ENCODE measurements at places on chromosomes 1 and 21.

- DNase-seq: no peak
Measured at GRCh38 chr1:181513786-181514297, 30.5 kb downstream of the CACNA1E start.

- no peak for DNase-seq
Measured at GRCh38 chr1:39928809-39929587, 25.9 kb upstream of the MFSD2A start.

GRCh38 chr1:6302568-6302967 is 41.7 kb upstream of the GPR153 start:
- no peak for DNase-seq

DNA sequence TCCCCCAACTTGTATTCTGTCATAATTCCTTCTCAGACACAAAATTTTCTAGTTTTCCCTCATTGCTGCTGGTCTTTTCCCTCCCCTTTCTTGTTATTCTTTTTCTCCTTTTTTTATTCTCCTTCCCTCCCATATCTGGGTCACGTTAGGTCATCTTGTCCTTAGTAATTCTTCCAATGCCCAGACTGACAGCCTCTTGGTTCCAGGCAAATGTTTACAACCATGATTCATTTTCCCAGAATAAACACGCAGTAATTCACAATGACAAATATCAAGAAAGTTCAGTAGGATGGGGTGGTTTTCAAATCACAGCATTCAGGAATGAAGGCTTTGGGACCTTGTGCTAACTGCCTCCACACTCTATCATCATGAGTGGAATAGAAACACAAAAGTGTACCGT is 25.2 kb downstream of the NHLH2 start:
- no peak for DNase-seq

- DNase-seq: no peak
Measured at GRCh38 chr1:19610282-19610981, 33.7 kb upstream of the NBL1 start.

DNA sequence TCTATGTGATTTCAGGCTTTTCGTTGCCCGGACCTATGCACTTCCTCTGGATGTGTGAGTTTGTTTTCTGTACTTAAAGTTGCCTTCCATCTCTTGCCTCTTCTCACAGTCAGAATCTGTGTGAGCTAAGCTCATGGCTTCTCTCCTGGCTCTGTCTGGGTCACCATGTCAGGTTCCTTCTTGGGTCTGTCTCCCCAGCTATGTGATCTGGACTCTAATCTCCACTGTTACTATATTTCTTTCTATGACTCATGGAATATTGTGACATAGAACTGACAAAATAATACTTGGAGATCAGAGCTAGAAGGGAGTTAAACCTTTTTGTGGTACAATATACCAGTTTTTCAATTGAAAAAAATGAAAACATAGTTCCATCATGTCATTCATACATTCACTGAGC is 172.7 kb upstream of the FGGY start:
- DNase-seq: no peak

DNA sequence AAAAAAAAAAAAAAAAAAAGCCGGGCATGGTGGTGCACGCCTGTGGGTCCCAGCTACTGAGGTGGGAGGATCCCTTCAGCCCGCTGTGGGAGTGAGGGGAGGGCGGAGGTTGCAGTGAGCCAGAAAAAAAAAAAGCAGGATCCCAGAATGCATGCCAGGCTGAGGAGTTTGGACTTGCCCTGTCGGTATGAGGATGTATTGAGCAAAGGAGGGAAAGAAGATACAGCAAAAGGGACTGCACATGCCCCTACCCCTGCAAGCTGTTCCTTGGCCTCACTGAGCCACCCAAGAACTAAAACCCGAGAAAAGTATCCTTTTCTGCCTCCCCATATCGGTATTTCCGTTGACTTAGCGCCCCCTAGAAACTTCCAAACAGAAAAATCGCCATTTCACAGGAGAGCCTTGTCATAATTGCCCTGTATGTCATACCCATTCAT is 1.3 kb upstream of the GPATCH4 start:
- DNase-seq: no peak

- DNase-seq: no peak
Measured at GRCh38 chr1:24236789-24237371, 49.8 kb upstream of the IFNLR1 start.

- DNase-seq: no peak
Measured at GRCh38 chr1:111804776-111805175, 49.1 kb downstream of the DDX20 start.

DNA sequence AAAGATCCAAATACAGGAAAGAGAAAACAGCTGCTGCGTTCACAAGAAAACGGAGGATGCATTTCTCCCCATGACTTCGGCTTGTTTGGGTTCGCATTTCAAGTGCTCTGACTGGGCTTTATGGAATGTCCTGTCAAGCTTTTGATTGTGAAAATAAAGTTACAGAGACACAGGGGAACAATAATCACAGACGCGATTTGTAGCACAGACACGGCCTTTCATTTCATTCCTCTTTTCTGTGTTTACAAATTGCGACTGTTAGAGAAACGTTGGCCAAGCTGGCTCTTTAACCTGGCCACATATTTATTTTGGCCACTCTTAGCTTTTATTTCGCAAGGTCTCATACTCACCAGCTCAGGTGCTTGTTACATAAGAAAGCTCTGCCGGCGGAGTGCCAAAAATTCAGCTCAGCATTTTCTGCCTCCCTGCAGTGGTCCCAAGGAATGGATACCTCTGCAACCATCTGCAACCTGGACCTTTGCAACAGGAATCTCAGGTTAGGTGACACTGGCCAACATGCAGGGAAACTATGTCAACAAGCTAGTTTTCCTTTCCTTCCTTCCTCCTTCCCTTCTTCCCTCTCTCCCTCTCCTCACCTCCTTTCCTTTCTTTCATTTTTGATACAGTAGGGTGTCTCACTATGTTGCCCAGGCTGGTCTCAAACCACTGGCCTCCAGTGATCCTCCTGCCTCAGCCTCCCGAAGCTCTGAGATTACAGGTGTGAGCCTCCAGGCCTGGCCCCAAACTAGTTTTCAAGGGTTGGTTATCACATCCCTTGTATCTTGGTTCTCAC is 58.2 kb upstream of the SLC45A1 start:
- DNase-seq: no peak

DNA sequence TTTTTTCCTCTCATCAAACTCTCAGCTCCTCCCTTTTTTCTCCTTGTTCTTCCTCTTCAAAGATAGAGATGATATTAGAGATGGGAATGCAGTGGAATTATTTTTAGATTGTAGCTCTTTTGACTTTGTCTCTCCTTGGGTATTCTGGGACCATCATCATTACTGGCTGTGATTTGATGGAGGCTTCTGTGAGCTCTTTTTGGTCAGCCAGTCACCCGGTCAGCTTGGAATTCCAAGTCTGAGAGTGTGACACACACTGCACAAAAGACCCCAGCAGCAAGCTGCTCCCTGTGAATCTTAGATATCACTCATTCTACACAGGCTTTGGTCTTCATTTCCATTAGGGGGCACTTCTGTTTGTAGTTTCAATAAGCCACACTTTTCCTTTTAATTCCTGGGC is 51.6 kb upstream of the NEK7 start:
- DNase-seq: no peak

DNA sequence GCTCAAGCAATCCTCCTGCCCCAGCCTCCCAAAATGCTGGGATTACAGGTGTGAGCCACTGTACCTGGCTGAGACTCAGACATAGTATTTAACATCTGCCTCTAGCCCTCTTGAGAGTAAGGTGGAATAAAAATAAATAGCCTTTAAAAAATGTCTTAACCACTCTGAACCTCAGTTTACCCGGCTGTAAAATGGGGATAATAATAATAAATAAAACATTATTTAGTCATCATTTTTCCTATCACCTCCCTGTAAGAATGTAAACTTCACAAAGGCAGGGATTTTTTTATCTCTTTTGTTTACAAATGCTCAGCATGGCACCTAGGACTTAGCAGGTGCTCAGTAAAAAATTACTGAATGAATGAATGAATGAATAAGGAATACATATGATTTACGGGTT is 17.2 kb downstream of the EPHB2 start:
- DNase-seq: no peak

DNA sequence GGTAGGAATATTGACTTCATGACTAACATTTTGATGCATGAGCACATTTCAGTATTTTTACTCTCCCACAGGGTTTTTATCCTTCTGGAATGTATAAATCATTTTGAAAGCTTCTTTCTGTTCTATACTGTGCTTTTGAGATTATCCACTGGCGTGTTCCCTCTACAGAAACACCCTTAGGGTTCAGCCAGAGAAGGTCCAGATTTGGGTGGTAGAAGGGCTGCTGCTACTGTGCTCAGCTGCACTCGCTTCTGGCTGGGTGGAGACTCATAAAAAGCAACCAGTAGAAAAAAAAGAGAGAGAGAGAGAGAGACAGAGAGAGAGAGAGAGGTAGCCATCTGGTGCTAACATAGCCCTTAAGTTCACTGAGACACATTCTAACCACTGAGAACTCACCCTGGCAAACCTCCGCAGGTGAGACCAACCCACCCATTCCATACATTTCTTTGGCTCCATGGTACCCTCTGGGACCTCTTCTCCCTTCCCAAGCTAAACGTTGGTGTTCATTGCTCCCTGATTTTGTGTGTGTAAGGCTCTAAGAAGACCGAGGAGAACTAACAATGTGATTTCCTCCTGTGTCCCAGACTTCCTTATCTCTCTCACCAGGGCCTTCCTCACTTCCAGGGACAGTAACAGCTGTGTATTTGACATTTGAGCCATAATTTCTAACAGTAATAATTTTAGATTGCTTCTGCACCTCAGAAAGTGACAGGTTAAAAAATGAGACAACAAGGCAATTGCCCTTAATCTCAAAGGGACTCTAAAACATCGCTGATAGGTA is 7.2 kb downstream of the APCS start:
- DNase-seq: no peak

DNA sequence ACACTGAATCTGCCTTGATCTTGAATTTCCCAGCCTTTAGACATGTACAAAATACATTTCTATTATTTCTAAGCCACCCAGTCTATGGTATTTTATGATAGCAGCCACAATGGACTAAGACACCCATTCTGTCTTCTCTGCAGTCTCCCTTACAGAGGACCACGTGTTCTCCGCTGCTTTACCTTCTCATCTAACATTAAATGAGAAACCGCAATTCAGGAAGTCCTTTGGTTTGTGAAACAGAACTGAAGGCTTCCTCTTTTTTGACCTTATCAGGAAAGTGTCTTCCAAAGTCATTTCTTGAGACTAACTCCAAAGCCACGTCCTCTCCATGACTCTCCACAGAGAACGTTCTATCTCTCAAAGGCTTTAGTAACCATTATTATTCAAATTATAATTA is 560.1 kb downstream of the OMA1 start:
- no peak for DNase-seq

DNA sequence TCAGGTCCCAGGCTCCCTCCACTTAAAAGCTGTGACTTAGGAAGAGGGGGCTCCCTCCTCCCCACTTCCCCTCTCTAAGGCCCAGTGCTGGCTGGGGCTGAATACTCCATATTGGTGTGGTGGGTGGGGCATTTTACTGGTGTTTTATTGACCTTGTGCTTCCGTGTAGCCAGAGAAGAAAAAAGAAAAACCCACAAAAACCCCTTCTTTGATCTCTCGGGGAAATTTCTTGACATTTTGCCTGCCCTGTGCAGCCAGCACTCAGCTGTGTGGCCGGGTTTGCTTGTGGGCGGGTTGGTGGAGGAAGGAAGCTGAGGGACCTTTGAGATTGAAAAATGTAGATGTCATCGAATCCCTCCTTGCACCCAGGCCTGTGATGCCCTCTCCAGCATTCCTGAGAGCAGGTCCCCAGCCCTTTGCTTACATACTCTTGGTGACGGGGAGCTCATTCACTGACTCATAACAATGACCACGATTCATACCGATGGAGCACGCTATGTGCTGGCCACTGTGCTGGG is 24.8 kb downstream of the TNFRSF8 start:
- DNase-seq: no peak

DNA sequence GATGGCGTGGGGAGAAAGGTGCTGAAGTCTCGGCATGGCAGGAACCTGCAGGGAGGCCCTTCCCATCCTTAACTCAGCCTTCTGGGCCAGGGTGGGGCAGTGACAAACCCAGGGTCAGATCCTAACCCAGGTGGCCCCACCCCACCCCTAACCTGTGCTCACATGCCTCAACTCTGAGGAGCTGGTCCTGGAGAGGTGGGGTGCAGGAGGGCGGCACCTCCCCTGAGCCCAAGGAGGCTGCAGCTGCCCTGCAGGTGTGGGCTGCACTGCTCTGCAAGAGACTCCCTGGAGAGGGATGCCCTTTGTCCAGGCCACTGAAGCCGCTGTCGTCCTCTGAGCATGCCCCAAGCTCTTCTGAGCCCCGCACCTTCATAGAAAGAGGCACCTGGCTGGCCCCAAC is 15.2 kb upstream of the ADAMTSL4 start:
- no peak for DNase-seq

DNA sequence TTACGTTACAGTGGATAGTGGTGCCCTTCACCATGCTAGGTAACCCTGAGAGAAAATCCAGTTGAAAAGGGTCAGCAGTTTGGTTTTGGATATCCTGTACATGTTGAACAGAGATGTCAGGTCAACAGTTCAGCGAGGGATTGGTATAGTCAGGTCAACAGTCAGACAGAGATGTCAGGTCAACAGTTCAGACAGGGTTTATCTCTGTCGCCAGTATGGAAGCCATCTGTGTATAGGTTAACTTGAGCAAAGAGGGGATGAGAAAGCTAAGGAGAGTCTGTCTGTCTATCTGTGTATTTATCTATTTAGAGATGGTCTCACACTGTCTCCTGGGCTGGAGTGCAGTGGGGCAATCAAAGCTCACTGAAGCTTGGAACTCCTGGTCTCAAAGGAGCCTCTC is 17.7 kb downstream of the DHDDS start:
- no peak for DNase-seq

- DNase-seq: no peak
Measured at GRCh38 chr1:109281680-109282496, 1.1 kb downstream of the PSRC1 start.

DNA sequence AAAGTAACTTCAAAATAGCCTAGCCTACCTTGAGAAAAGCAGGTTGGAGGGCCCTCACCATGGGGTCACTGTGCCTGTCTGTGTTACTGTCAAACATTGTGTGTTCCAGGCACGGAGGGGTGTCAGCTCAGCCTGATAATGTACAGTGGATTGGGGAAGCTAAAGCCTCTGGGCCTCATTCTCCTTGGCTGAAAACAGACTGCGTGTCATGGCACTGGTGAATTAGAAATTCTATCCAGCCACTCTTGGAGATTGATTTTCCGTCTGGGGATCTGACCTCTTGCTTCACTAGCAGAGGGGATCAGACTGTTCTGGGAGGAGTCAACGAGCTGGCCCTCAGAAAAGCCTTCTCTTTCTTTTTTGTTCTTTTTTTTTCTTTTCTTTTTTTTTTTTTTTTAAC is 123.5 kb upstream of the HOOK1 start:
- DNase-seq: no peak

GRCh38 chr1:103162360-103162759 is 54.0 kb upstream of the COL11A1 start:
- no peak for DNase-seq

GRCh38 chr1:83901547-83902155 is 97.3 kb downstream of the TTLL7 start:
- no peak for DNase-seq

GRCh38 chr21:32515874-32516273 is 69.4 kb downstream of the TCP10L start:
- DNase-seq: no peak

GRCh38 chr21:44010429-44010828 is 1.7 kb upstream of the TRAPPC10 start:
- no peak for DNase-seq

GRCh38 chr1:180951186-180951745 is 38.6 kb downstream of the KIAA1614 start:
- no peak for DNase-seq
